ENCODE measurements at places on chromosomes 13 and 19.

DNA sequence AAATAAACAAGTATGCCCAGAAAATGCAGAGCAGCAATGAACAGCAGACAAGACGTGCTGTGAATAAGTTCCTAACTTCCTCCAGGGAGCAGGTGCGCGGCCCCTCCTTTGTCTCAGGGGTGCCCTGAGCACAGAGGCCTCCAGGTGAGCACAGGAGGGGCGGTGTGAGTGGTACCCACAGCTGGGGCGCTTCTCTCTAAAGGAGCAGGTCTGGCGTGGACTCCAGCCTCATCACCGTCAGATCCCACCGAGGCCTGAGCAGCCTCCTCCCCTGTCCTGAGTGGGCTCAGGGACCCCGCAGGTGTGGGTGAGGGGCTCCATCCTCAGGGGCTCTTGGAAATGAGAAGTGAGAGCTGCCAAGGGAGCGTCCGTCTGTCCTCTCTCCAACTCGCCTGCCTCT lies 3.2 kb downstream of the LILRA5 start:
- DNase-seq = no peak

DNA sequence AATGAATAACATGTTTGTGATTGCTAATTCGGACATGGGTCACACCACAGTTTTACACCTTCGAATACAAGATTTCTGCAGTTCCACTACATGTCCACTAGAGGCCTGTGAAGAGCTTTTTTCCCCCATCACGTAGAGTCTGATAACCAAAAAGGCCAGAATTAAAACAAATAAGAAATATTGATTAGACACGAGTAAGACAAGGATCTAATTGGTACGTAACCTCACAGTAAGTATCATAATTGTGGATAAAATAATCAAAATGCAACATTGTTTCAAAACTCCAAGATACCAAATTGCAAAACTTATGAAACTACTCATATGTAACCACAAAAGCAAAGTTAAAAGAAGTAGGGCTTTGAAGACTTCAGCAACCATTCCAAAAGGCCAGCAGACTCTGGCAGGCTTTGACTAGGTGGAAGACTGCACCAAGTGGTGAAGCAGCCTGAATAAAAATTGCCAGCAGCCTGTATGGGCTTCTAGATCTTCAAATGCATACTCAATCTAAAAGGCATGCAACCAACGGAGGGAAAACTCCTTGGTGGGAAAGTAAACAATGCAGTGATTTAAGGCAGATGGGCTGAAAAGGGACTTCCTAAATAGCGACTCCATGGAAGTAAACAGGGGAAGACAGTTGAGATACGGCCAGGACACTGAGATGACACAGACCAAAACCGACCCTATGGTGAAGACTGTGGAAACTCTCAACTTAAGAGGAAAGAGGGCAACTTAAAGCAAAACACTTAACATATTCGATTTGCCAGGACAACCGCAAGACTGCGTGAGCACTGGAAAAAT lies 56.7 kb downstream of the STARD13 start:
- DNase-seq = no peak

GRCh38 chr13:75902166-75903104 lies 266.3 kb downstream of the LMO7 start:
- DNase-seq = no peak

GRCh38 chr13:41812851-41813250 lies 148.1 kb downstream of the VWA8 start:
- DNase-seq = no peak

All from stimulated activated CD4-positive, alpha-beta T cell treated with anti-CD3 and anti-CD28 coated beads, TNF-alpha, amount 100 ng/mL, for 24 hours (primary cell).